Common myeloid progenitor, CD34-positive (primary cell): ENCODE measurements at places on chromosomes 2 and 18.

GRCh38 chr2:159612255-159612901, 4.0 kb downstream of the BAZ2B start:
- no peak for DNase-seq

GRCh38 chr18:8828300-8828699, 122.9 kb downstream of the MTCL1 start:
- DNase-seq: no peak

DNA sequence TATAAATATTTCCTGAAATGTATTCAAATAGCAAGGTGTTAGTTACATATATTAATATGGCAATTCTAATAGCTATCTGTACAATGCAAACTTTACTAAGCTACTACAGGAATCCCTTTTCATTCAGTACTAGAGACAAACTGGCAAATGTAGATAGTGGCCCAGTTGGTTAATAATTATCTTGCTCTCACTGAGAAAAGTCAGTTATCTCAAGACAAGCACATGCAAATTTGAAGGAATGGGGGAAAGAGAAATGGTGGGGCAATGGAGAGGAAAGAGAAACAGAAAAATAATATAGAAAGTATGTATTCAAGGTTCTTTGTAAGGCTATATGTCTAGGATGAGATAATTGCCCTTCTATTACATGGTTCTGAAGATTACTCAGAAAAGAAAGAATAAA, 280.0 kb downstream of the FIGN start:
- DNase-seq: no peak

DNA sequence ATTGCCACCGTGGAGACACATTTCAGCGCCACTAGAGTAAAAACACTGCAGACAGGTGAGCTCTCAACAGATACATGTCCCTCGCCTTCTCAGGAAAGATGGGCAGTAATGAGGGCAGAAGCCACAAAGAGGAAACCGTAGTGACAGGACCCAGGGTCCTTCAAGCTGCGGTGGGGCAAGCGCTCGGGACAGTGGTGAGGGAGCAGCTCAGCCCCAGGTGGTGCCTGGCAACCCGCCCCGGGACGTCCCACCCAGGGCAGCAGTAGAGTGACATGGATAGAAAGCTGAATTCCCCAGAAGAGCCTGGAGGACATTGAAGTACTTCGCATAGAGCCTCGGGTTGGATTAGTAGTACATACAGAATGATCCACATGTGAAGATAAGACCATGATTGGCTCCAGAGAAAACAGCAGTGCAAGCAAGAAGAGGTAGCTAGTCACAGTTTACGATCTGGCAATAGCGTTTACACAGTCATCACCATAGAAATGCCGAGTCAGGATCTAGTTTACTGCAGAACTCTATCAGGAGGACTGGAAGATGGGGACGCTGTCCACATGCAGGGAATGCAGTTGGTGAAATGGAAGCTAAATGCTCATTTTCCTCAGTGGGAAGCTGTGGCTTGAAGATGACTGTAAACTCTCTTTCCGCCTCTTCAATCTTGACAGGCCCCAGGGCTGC, 37.4 kb upstream of the ALPP start:
- no peak for DNase-seq

DNA sequence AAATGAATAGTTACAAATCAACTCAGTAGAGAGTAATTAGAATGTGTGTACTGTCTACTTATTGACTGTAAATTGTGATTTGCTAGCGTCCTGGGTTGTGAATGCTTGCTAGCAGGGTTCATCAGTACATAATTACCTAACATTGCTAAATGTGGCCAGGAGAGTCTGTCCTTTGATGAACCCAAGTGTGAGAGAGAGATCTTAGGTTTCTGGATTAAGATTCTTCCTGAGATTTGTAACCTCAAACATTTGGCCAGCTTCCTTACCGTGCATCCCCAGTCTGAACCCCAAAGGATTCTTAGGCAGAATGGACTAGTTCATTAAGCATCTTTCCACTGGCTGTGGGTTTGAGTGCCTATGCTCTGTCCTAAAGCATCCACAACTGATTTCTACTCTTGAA, 84.0 kb upstream of the ITPRID2 start:
- no peak for DNase-seq

- DNase-seq: no peak
Measured at GRCh38 chr2:104656571-104657163, 197.2 kb upstream of the POU3F3 start.

DNA sequence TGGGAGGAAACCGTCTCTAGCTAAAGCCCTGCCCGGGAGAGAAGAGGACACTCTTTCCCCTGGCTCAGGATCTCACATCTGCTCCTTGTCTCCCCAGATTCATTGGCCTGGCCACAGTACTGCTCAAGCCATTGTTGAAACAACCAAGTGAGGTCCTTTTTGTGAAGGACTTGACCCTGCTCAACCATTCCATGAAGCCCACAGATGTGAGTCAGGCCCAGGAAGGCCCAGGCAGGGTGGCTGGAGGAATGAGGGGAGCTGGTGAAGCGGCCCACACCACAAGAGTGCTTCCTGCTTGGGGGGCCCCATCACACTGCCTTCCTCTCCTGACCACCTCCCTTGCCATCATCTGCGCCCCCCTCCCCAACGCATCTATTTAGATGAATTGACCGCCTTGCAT, 5.1 kb downstream of the FER1L5 start:
- DNase-seq: no peak

DNA sequence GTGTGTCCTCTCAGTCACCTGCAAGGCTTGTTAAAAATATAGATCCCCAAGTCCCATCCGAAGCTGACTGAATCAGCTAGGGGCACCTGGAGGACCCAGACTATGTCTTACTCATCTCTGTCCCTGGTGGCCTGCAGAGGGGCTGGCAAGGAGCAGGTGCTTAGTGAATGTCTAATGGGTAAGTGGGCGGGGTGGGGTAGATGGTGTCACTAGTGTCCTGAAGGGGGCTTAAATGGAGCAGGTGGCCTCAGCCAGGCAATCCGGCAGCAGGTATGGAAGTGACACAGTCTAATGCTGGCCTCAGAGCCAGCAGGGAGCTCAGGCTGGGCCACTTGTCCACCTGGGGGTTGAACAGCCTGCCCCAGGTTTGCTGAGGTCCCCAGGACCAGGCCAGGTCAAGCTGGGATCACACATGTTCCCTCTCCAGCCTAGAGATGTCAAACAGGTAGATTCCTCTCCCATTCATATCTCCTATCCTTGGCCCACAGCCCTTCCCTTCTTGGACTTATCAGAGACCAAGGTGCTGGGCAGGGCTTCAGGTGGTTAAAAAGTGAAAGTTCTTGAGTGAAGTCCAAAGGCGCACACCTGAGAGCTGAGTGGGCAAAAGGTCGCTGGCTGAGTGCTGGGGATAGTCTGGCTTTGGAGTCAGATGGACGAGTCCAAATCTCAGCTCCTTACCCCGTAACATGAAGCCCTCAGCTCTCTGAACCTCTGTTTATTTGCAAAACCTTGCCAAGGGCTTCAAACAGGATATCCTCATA, 1.7 kb downstream of the STEAP3 start:
- peak; percentile 45 for DNase-seq

DNA sequence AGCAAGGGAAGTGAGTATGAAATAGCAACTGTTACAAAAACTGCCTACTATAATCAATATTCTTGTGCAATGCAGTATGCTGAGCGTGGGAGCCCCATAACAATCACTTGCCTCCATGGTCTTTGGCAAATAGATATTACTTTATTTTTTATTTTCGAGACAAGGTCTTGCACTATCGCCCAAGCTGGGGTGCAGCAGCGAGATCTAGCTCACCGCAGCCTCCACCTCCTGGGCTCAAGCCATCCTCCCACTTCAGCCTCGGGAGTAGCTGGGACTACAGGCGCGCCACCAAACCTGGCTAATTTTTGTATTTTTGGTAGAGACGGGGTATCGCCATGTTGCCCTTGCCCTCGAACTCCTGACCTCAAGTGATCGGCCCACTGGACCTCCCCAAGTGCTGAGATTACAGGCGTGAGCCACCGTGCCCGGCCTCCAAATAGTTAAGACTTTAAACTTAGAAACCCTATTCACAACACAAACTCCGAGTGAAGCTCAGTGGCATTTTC, 1.2 kb upstream of the CCNT2 start:
- no peak for DNase-seq

- DNase-seq: no peak
Measured at GRCh38 chr2:375270-375955, 87.5 kb upstream of the ALKAL2 start.

DNA sequence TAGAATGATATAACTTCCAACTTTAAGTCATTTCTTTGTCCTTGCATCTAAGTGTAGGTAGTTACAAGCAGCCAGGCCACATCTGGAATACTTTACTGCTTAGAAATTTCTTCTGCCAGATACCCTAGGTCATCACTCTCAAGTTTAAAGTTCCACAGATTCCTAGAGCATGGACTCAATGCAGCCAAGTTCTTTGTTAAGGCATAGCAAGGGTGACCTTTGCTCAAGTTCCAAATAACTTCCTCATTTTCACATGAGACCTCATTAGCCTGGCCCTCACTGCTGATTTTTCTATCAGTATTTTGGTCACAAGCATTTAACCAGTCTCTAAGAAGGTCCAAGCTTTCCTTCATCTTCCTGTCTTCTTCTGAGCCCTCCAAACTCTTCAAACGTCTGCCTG, 7.8 kb upstream of the UGT1A9 start:
- no peak for DNase-seq

GRCh38 chr2:206851521-206851920, 86.1 kb downstream of the FASTKD2 start:
- no peak for DNase-seq

DNA sequence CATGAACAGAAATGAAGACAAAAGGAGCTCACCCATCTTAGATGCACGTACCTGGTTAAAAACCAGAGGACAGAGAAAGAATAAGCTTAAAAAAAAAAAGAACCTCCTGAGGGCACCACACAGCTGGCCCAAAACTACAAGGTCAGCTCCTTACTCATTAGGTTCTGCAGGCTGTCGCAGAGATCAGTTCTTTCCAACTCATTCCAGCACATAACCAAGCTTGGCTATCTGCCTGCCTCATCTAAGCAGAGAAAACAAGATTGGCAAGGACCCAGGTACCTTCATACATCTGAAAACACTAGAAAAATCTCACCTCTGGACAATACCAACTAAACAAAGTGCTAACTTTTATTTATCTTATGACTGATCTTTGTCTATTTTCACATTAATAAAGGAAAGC, 89.9 kb downstream of the NOL10 start:
- no peak for DNase-seq

DNA sequence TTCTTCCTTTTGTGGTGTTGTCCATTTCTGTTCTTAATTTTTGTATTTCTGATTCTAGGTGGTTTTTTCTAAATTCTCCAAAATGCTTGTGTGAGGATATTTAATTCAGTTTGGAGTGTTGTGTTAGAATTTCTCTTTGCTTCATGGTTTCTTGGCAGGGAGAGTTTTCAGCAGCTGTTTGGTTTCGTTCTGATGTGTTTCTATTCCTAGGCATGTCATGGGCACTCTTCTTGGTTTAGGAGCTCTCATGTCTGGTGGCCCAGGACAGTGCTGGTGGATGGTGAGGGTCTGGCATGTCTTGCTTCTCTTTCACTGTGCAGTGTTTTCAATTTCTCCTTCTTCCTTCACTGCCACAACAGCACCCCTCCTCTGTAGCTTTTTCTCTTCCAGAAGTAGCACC, 52.9 kb downstream of the OSBPL6 start:
- DNase-seq: no peak

DNA sequence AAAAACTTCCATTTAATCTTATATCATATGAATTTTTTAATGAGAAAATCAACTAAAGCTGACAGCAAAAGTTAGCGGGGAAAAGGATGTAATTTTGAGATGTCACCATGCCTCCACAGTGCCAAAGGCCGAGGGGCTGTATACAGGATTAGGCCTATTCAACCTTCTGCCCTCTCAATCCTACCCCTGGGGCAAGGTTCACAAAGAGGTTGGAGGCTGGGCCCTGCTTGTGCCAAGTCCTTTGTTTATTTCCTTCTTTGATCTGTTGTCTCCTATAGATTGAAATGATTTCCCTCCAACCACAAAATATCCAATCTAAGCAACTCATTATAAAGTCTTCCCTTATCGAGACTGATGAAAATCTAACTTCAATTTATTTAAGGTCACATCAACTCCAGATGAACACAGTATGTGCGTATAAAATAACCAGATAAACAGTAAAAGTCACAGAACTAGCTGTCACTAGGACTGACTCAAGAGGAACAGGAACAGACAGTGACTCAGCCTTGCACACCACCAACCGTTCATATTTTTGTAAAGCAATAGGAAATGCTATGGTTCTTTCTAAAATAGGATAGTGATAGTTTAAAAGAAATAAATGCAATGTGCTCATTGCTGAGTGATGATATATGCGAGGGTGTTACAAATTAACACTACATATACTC, 95.8 kb downstream of the SLC25A12 start:
- DNase-seq: peak; percentile 92

DNA sequence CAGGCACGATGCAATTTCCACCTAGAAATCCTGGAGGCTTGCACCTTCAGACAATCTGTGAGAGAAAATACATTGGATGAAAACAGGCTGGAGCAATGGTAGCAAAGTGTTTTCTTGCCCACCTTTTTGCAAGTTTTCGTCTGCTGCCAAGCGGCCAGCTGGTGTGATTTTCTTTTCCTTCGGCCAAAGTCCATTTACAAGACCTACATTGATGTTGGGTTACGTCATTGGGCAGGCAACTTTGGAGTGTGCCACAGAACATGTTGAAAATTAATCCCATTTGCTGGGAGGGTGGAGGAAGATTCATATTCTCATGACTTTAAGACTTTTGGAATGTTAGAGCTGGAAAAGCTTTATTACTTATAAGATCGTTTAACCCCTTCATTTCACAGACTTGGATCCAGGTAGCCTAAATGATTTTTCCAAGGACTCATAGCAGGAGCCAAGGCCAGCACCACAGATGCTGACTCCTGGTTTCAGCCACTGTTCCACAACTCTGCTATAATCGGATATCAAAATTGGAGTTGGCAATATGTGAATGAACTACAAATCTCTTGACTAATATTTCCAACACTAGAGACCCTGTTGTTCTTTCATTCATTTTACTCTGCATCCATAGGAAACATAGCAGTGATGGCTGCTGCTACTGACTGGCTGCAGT, 352.1 kb downstream of the RND3 start:
- DNase-seq: no peak

DNA sequence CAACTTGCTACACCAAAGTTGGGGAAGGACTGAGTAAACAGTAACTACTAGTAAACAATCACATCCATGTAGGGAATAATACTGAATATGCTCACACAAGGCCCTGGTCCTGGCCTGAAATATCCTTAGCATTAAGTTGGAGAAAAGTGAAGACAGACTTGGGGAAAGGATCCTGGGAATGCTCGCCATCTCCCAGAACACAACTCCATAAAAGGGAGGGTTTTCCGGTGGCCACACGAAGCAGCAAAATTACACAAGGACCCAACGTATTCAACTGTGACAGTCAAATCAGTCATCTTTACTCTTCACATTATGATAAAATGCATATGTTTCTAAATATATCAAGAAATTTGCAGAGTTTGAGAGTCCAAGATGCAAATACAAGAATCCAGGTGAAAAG, 7.3 kb downstream of the NEMP2 start:
- no peak for DNase-seq

DNA sequence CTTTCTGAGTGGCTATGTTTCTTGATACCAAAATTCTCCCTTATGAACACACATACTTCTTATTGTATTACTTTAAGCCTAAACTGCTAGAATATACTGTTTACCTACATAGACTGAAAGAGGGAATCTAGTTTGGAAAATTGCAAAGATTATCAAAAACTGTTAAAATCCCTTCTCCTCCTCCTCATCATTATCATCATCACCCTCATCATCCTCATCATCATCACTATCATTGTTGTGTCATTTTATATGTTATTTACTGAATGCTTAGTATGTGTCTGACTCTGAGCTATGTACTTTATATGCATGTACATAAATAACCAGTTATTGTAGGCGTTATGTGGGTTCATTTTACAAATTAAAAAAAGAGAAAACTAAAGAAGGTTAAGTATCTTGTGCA, 19.6 kb upstream of the LRP1B start:
- no peak for DNase-seq

- peak; percentile 70 for DNase-seq
Measured at GRCh38 chr2:148162871-148163270, 142.0 kb downstream of the MBD5 start.
